Glutamatergic neuron (in vitro differentiated cells): ENCODE measurements at places on chromosomes 2 and 18. TPM values are rescaled to one million over a fixed set of nuclear protein-coding genes. Genes with fewer than 3 reads are reported as not detected.

DNA sequence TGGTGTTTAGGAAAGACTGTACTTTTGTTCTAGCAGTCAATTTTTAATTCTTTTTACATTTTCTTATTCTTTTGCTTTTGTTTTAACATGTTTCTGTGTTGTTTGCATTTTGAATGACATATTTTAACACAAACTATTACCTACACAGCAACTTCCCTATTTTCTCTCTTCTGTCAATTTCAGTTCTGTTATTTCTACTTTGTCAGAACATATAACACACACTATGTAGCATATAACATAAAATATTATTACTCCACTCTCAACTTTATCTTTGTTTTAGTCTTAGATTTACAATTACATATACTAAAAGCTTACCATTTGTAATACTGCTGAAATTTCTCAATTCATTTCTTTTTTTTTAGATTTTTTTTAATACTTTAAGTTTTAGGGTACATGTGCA is 372.7 kb upstream of the VWC2L start:
- no peak for DNase-seq

- DNase-seq: no peak
Observed at GRCh38 chr2:159217676-159218075, 68.8 kb downstream of the WDSUB1 start.

DNA sequence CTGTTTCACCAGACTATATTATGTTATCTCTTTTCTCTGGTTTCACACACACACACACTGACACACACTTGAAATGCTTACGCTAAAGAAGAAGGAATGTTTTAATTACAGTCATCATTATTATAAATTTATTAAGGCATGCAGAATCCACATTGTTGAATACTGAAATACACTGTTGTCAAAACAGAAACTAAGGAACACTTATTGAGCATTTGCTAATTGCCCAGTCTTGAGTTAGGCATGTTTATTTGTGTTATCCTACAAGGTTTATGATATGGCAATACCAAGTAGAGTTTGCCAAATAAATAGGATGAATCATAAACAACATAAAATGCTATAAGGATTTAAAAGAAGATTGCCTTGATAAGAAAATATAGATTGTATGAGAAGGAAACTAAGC is 917.0 kb upstream of the PIK3C3 start:
- no peak for DNase-seq

The WDPCP gene
- 4.3 TPM for total RNA-seq

The LAPTM4A gene
- total RNA-seq: 147 TPM
